ENCODE measurements at places on chromosomes 7 and 10.

GRCh38 chr7:151351027-151351426 lies 9.4 kb downstream of the NUB1 start:
- no peak for DNase-seq

DNA sequence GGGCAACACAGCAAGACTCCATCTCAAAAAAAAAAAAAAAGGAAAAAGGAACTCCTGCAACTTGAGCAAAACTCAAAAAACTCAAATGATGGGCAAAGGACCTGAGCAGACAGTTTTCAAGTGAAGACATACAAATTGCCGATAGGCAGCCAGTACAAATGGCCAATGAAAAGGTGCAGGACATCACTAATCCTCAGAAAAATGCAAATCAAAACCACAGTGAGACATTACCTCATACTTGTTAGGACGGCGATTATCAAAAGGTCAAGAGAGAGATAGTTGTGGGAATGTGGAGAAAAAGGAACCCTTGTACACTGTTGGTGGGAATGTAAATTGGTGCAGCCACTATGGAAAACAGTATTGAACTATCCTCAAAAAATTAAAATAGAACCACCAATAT lies 16.8 kb downstream of the SVOPL start:
- DNase-seq: no peak

GRCh38 chr10:72086466-72087391 lies 1.6 kb downstream of the SPOCK2 start:
- no peak for DNase-seq

- no peak for DNase-seq
These were observed 27.4 kb downstream of the CCDC6 start for GRCh38 chr10:59878915-59879314.

DNA sequence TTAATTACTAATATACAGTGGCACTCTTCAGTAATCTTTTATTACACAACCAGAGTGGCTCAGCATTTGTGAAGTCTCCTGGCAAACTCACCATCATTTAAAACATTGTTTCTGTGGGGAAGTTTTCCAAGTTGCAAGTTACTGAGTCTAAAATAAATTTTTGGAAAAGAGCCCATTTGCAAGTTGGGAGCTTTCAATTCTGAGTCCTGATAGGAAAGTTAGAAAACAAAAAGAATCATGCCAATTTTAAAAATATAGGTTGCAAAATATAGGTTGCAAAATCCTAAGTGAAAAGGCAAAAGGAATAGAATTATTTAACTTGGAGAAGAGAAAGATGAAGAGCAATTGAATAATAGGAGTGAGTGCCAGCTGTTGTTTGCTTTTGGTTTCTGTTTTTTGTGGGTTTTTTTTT lies 378.8 kb upstream of the C7orf33 start:
- DNase-seq: no peak

DNA sequence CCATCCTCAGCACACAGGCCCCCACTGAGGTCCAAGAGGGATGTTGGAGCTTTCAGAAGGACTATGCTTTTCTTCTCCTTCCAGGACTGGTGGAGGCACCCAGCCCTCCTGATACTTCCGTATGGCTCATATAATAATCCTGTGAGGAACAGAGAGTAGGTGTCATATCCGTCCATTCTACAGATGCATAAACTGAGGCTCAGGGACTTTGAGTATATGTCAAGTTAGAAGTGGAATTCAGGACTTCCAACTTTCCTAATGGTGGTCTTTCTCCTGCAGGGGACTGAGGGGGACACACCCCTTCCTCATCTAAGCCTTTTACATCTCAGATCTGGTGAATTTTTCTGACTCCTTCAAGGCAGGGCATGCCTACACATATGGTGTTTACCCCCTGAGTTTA lies 153.7 kb downstream of the RPS24 start:
- DNase-seq: no peak

DNA sequence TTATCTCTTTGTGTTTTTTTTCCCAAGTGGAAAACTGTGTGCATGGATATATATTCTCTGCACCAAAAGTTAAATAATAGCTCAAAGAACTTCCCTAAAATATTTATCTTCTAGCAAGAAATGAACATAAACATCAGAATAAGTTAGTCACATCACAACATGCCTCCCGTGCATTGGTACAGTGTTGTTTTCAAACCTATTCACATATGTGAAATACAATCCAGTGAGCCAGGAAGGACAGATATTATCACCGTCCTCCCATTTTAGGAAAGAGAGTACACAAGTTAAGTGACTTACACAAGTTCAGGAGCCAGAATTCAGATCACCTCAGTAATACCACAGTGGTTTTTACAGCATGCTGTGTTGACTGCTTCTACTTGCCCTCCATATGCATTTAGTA lies 22.2 kb downstream of the ARMH3 start:
- DNase-seq: no peak

DNA sequence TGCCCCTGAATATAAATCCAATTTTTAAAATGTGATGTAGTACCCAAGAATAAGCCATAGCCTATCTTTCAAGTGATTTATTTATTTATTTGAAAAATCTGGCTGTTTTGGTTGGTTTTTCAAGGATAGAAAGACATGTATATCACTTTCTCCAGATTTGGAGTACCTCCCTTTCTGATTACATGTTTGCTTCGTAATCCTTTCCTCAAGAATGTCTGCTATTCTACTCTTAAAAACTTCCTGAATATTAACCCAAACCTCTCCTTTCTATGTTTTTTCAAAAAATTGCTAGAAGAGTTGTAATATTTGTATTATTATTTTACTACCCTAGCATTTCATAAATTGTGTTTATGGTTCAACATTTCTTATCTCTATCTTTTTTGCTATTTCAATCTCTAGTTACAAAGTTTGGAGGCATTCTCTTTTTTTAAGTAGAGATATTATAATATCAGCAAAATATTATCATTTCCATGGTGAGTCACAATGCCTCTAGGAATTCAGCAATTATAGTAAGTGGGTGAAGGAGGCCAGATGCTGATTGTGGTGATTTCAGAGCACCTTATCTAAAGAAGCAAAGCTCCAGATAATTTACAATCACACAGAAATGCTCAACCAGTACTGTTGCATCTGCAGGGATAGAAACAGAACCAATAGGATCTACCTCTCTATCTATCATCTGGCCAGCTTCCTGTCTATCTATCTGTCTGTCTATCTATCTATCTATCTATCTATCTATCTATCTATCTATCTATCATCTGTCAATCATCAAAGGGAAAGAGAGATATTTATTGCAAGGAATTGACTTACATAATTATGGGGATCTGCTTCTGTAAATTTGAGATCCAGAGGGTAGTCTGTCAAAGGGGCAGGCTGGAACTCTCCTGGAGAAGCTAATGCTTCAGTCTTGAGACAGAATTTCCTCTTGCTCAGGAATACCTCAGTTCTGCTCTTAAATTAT lies 412.5 kb upstream of the SEMA3C start:
- no peak for DNase-seq

- no peak for DNase-seq
These were observed 656.3 kb upstream of the CELF2 start for GRCh38 chr10:10361301-10361885.

GRCh38 chr7:7577888-7578287 lies 11.2 kb downstream of the MIOS start:
- no peak for DNase-seq

GRCh38 chr7:127594490-127594889 lies 954 bp downstream of the FSCN3 start:
- DNase-seq: no peak

- no peak for DNase-seq
These were observed 8.3 kb downstream of the NUDT5 start for GRCh38 chr10:12187321-12187905.

DNA sequence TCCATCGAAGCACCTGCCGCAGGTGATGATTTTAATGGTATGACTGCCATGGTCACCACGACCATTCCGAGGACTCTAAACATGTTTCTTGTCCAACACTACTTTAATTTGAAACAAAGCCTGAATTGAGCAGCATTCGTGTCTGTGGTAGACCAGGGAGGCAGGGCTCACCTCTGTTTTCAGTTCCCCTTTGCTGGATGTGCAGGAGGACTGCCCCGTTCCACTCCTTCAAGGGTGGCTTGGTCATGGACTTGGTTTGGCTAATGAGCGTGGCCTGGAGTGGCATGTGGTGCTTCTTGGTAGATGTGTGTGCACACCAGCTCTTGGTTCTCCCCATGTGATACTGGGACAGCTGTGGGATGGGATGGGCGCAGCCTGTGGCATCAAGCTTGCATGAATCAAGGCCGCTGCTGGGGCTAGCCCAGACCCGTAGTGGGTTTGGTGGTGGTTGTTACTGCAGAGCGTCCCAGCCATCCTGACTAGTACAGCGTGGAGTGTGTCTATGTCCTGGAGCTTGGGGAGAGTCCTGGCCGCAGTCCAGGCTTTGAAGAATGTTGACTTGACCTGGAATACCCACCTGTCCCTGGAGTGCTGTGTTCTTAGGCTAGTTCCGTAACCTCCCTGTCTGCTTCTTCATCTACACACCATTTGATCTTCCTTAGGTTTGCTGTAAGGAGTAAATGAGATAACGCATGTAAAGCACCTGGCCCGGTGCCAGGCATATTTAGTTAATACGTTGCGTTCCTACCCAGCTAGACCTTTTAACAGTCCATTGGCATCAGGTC lies 34.8 kb downstream of the MGMT start:
- DNase-seq: no peak

DNA sequence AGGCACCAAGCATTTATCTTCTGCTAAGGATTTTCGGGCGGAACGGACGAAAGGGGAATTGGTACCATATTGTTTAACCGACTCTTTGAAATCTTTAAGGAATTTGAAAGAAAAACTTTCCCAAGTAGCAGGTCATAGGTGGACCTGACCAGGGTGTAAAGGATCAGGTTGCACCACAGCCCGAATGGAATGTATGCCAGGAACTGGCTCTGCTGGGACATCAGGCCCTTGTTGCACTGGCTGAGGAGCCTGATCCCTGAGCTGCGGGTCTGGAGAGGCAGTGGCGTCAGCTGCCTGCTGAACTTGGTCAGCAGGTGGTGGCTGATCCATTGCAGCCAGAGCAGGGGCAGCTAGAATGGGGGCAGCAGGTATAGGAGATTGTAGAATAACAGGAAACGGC lies 41.4 kb upstream of the AKR1C2 start:
- no peak for DNase-seq

DNA sequence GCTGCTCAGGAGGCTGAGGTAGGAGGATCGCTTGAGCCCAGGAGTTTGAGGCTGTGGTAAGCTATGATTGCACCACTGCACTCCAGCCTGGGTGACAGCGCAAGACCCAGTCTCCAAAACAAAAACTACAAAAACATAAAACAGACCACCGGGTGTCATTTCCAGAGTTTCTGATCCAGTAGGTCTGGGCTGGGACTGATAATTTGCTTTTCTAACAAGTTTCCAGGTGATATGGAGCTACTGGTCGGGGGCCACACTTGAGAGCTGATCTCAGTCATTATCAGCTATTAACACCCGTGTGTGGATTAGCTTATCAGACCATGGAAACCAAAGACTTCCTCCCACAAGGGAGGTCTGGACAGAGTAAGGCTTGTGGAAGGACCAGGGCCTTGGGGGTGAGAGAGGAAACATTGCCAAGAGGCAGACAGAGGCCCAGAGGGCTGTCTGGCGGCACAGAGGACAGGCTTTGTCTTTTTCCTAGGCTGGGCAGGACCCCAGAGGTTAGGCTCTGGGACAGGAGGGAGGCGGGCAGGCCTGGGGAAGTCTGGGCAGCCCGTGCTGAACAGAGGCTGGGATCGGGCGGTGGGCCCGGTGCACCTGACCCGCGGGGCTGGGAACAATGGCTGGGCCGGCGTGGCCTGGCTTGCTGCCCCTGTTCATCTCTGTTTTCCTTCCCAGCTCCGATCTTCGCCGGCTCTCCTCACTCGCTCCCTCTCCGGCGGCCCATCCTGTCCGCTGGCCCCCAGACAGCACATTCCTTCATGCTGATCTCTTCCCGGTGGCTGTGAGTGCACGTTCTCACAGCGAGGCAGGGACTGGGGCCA lies 25.2 kb downstream of the TMEM270 start:
- no peak for DNase-seq

GRCh38 chr10:14665865-14666857 lies 108.5 kb downstream of the FAM107B start:
- DNase-seq: no peak

- no peak for DNase-seq
These were observed 19.5 kb downstream of the NRP1 start for GRCh38 chr10:33314811-33315561.

- no peak for DNase-seq
These were observed 17.8 kb downstream of the LRRTM3 start for GRCh38 chr10:66943590-66943989.

GRCh38 chr7:44473295-44473694 lies 17.2 kb downstream of the NUDCD3 start:
- no peak for DNase-seq

DNA sequence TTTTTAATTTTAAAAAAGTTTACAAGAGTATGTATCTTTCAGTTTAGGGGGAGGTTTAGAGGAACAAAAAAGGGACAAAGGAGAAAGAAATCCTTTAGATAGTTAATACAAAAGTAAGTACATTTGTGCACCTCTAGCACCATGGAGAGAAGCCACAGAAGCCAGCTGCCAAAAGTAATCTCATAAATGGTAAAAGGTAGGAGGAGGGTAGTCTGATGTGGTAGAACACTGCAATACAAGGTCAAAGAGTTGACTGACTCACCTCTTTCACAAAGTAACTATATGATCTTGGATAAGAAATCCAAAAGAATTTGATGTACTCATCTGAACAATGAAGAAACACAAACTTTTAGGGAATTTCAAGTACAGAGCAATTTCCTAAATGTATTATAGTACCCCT lies 68.1 kb downstream of the CNOT4 start:
- no peak for DNase-seq

- DNase-seq: no peak
These were observed 108.1 kb downstream of the EEPD1 start for GRCh38 chr7:36261019-36261754.

DNA sequence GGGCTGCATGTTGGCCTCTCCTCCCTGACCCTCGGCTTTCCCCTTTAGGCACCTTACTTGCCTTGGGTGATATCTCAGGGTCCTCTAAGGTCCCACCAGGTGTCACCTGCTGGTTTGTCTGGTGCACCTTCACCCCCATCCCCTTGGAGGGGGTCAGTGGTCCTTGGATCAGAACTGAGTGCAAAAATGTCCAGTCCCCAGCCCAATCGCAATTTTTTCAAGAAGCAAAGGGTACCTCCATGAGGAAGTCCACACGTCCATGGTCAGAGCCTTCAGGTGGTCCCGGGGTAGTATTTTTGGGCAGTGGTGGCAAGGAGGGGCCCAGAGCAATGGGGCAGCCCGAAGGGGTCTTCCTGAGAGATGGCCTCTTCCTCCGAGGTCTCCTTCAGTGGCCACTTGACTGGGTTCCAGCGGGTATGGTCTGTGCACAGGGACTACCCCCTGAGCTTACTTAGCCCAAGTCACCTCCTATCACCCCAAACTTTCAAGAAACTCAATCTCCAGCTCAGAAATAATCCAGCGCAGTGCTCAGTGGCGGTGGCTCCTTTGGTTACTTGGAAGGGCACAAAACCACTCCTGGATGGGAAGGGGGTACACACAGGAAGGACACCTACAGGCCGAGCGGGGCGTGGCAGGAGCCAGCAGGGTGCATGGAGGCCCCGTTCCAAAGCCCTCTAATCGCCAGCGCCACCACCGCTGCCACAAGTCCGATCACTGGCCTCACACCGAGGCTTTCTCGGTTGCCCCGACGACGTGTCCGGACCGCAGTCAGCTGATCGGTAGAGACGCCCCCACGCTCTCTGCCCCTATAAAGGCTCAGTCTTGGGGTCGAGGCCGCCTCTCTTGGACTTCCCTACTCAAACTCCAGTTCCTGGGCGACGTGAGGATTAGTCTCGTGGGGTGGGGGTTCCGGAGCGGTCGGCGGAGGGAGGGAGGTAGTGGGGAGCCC lies 4.5 kb downstream of the SAP25 start:
- no peak for DNase-seq

Data from NCI-H1048 (cell line).